Stimulated activated CD8-positive, alpha-beta memory T cell treated with anti-CD3 and anti-CD28 coated beads, Interleukin-7, amount 100 ng/mL, for 24 hours (primary cell): ENCODE measurements at places on chromosomes 1 and 21.

DNA sequence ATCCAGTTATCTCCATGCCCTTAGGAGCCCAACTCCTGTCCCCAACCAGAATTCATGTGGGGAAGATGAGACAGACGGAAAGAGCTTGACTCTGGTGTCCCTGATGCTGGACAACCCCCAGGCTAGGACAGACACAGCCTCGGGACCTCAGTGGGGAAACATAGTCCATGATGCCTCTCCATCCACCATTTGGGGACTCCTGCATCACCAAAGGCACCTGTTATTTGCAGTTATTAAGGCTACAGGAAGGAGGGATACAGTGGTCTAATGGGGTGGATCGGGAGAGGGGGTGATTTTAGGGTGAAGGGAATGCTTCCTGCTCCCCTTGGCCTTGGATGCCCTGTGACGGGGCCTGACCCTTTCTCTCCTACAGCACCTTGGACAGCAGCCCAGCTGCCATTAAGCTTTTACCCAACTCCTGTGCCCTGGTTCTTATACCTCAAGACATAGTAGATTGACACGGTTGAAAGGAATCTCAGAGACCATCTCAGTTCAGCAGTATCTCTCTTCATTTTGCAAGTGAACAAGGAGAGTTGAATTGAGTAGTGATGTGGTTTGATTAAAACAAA is 111.6 kb downstream of the MATN1 start:
- no peak for DNase-seq

GRCh38 chr1:37083603-37084002 is 49.3 kb upstream of the GRIK3 start:
- no peak for DNase-seq

GRCh38 chr1:54716299-54717047 is 812 bp downstream of the TTC4 start:
- no peak for DNase-seq

GRCh38 chr1:60833173-60833572 is 249.2 kb upstream of the NFIA start:
- DNase-seq = no peak

DNA sequence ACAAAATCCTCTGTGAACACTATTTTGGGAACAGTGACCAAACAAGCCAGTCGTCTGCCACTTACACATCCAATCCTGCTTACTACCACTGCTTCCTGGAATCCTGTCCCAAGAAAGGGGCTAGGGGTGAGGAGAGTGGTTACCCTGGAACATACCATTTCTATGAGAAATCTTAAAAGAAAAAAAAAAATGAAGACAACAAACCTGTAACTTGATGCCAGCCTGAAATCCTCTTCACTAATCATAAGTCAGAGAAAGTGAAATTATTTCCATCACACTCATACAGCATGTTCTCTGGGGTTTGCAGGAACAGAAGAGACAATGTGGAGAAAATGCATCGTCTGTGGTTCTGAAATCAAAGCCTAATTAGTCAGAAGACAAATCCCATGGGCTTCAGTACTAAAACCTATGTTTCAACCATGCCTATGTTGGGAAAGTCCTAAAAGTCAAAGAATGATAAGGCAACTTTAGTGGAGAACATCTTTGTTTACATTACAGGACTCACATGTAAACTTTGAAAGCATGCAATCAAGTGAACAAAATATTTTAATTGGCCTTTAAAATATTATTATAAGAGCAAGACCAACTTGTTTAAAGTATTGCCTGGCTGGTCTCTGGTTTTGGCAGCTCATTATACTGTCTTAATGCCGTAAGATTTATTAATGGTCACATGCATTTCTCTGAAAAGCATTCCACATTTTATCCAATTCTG is 220.7 kb downstream of the LTN1 start:
- no peak for DNase-seq

- DNase-seq = no peak
Measured at GRCh38 chr1:201429736-201430501, 8.4 kb upstream of the TNNI1 start.

DNA sequence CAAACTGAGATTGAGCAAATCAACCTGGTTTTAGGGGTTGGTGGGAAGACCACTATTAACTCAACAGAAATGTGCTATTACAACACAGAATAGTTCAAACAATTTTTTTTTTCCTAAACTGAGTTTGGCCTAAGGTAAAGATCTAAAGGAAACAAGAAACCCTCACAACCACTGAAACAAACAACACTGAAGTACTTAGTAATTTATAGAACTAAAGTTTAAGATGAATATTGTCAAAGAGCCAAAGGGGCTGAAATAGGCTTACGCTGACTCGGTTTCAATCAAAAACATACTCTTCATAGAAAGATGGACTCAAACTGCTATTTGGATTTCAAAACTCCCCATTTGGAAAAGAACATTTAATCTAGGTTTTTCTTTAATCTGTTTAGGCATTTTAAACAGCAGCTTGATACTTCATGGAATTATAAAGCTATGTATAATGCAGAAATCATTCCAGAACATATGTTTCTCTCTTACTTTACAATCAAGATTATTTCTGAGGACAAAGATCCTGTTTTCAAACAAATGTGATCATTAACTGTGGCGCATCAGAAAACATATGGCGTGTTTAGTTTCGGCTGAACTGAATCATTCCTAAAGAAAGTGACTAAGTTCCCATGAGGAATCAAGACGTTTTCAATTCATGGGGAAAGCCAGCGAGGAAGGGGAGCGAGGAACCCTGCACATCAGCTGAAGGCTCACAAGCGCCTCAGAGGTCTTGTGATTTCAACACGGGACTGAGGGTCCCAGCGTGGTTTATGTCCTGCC is 62.7 kb downstream of the SYT6 start:
- DNase-seq = no peak

- no peak for DNase-seq
Measured at GRCh38 chr21:37005548-37006485, 685 bp upstream of the RIPPLY3 start.

DNA sequence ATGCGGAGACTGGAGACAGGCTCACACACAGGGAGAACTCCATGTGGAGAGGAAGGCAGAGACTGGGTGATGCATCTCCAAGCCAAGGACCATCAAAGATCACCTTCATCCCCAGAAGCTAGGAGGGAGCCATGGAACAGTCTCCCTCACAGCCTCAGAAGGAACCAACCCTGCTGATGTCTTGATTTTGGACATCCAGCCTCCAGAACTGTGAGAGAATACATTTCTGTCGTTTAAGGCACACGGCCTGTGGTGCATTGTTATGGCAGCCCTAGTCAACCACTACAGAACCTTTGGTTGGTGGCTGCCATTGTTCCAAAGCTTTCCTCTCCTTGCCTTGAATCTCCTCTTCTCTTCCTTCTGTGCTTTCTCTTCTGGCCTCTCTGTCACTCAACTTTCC is 64.0 kb downstream of the BACH1 start:
- DNase-seq = no peak

- no peak for DNase-seq
Measured at GRCh38 chr1:160996178-160996577, 24.8 kb downstream of the F11R start.

GRCh38 chr1:10007169-10007568 is 10.1 kb downstream of the RBP7 start:
- no peak for DNase-seq

DNA sequence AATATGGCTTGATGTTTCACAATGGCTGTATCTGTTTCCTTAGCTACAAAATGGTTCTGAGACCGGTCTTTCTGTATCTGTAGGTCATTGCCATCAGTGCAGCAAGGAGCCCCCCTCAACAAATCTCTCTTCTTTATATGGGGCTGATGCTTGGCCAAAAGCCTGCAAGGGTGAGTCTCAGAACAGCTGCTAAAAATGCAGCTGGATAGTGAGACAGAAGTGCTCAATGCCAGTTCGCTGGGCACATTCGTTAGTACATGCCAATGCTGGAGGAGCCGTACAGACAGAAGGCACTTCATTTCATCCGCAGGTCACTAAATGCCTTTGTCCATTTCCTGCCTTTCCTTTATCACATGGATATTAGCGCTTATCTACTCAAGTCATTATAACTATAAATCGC is 67.3 kb downstream of the RUNX1 start:
- DNase-seq = no peak

- no peak for DNase-seq
Measured at GRCh38 chr1:189237008-189237407, 1240.7 kb downstream of the BRINP3 start.

DNA sequence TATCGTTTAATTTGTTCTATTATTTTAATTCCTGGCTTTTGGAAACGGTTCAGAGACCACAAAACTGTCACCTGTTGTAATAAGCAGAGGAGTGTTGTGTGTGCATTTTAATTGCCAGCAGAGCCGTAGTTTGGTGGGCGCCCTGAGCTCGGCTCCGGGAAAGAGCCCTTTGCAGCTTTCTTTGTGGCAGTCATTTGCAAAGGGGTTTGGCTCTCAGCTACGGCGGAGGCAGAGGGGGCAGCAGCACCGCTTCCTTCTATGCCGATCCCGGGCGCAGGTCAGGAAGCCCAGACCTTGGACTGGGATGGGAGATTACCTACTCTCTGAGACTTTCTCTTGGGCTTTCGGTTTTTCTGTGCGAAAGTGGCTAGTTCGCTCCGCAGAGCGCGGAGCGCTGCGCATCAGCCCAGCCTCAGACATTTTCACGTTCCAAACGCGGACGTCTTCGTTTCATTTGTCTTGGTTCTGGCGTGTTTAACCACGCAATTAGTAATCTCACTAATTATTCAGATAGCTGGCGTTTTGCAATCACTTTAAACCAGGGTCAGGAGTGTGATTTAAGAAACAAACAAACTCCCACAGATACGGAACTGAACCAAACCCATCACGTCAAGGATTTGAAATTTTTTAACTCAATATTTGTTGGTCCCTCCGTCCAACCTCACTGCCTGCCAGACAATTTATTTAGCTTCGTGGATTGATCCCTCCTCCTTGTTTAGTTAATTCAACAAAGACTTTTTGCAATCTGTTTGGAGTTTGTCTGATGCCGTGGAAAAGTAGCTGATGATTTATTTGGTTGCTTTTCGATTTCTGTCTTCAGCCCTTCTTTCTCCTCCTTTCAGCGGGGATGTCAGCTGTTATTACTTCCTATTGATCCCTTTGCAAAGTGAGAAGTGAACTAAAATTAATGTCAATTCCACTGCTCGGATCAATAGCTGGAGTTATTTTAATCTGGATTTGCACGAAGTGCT is 3.9 kb downstream of the RNF220 start:
- no peak for DNase-seq

GRCh38 chr1:230365723-230366307 is 60.3 kb downstream of the PGBD5 start:
- DNase-seq = no peak

- no peak for DNase-seq
Measured at GRCh38 chr1:94866164-94866807, 46.1 kb downstream of the SLC44A3 start.

- DNase-seq = no peak
Measured at GRCh38 chr1:234214129-234214910, 158.9 kb upstream of the COA6 start.

DNA sequence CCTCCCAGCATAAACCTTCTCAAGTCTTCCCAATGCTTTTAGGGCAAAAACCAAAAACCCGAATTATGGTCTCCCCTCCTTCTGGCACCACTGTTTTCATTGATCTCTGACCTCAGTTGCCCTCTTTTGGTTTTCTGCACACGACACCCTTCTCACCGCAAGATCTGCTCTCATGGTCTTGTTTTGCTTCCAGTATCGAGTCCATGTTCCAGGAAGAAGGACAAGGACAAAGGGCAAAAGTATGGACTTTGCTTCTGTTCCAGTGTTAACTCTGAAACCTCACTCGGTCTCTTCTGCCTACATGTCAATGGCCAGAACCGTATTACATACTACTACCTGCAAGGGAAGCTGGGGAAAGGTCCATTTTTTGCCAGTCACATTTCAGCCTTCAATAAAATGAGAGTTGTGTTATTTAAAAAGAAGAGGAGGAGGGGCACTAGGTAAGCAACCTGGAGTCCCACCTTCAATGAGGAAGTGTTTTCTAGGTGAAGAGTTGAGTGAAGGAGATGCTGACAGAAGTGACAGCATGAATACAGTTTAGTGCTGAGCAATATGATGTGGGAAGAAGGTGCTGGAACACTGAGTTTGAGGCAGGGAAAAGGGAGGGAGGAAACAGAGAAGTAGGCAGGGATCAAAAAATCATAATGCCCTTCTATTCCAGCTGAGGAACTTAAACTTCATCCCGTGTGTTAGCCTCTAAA is 183.4 kb downstream of the FGGY start:
- no peak for DNase-seq

GRCh38 chr21:45940091-45940490 is 41.5 kb upstream of the COL6A1 start:
- no peak for DNase-seq

DNA sequence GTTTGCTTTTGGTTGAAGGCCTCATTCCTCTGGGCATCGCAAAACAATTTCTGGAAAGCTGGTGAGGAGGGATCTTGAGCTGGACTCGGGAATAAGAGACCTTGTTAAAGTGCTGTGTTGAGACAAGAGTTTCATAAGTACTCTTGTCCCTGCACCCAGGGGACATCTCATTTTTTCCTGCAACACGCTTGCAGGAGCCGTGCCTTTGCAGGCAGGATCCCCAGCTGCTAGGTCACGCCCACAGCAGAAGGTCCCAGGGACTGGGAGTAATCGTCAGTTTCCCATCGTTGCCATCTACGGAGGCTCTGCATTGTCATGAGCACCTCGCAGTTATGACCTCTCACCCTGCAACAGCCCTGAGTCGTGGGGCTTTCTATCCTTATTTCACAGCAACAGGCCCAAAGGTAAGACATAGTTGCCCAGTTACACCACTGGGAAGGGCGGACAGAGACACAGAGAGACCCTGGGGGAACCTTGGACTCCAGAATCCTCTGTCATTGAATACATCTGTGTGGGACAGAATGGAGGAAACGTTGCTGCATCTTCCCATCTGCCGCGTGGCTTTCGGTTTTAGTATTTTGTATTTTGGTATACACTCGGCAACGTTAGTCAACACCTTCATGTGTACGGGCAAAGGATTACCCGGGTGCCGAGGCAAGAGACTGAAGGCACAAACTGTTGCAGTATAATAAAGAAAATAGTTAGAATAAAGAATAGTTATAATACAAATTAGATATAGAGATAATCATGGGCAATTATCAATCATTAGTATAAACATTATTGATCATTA is 60.4 kb upstream of the DMRTB1 start:
- DNase-seq = no peak

DNA sequence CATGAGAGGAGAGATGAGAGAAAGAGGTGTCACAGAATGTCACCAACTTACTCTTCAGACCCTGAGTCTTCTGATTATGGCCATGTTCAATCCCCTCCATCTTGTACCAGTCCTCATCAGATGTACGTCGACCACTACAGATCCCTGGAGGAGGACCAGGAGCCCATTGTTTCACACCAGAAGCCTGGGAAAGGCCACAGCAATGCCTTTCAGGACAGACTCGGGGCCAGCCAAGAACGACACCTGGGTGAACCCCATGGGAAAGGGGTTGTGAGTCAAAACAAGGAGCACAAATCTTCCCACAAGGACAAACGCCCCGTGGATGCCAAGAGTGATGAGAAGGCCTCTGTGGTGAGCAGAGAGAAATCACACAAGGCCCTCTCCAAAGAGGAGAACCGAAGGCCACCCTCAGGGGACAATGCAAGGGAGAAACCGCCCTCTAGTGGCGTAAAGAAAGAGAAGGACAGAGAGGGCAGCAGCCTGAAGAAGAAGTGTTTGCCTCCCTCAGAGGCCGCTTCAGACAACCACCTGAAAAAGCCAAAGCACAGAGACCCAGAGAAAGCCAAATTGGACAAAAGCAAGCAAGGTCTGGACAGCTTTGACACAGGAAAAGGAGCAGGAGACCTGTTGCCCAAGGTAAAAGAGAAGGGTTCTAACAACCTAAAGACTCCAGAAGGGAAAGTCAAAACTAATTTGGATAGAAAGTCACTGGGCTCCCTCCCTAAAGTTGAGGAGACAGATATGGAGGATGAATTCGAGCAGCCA is 8.0 kb downstream of the ELOA start:
- DNase-seq = no peak

GRCh38 chr1:28244549-28245251 is 8.8 kb downstream of the ATP5IF1 start:
- DNase-seq = no peak

GRCh38 chr1:82073071-82073470 is 272.3 kb downstream of the ADGRL2 start:
- no peak for DNase-seq
